ENCODE measurements at places on chromosomes 13 and 19.

- no peak for DNase-seq
Observed at GRCh38 chr19:18137657-18138339, 15.2 kb upstream of the PIK3R2 start.

GRCh38 chr13:110379905-110380341 lies 72.8 kb downstream of the COL4A2 start:
- no peak for DNase-seq

- DNase-seq, result no peak
Observed at GRCh38 chr13:23372264-23372906, 61.1 kb downstream of the SACS start.

- no peak for DNase-seq
Observed at GRCh38 chr19:57099199-57099661, 20.6 kb upstream of the USP29 start.

DNA sequence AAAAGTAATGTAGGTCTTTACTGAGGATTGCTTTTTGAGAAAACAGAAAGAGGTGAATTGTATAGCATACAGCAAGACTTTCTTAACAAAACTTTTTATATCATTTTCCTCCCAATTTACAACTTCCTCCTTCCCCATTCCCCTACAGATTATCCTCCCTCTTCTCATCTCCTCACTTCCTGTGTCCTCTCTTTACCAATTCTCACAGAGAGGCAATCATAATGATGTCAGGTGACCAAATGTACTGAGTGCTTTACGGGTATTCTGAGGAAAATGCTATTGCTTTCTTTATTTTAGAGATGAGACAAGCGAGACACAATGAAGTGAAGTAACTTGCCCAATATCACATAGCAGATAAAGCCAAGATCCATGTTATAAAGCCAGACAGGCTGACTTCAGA lies 1.7 kb upstream of the MTMR6 start:
- no peak for DNase-seq

DNA sequence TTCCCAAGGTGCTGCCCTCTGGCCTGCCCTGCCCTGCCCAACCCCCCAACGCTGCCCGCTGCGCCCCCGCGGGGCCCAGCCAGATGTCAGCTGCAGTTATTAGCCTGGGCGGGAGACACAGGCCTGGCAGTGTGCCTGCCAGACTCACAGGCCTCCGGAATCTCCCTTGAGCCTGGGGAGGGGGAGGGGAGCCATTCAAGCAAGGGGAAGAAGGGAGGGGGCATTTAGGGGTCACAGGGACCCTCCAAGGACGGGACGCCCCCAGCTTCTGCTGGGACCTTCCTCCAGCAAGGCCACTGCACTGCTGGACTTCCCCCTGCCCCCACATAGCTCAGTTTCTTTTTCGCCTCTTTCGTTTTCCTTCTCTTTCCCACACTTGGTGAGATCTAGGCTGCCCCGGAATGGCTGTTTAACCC lies 2.6 kb upstream of the JUNB start:
- no peak for DNase-seq

GRCh38 chr13:55553701-55554100 lies 1587.0 kb upstream of the PRR20A start:
- no peak for DNase-seq

- no peak for DNase-seq
Observed at GRCh38 chr13:96850538-96851145, 143.6 kb downstream of the OXGR1 start.

DNA sequence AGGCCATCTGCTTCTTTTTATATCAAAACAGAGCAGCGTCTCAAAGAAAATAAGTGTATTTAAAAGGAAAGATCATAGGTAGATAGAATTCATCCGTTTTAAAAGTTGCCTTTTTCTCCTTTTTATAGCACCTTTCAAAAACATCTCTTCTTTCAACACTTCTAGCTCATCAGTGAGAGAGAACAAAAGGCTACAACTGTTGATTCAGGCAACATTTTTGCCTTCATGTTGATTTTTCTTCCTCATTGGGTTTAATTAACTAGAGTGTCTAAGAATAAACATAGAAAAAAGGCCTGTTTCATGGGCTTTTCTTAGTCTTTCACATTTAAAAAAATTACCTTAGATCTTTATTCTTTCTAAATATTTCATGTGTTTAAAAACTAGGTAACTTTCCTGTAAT lies 13.6 kb downstream of the COL4A2 start:
- no peak for DNase-seq

GRCh38 chr13:21016487-21016886 lies 44.9 kb downstream of the LATS2 start:
- no peak for DNase-seq

DNA sequence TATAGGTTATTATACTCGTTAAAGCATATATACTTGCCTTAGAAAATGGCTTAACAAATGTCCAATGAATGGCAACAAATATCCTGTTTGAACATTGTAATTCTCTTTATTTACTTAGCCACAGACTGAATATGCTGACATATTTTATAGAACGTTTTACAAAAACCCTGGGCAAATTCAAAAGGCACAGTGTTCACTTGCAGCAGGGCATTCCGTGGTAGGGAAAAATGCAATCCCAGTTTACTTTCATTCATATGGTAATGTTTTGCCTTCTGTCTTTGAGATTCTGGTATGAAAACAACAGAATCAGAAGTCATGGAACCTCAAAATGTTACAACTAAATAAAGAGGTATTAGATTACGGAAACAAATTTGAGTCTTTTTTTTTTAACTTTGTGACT lies 56.2 kb upstream of the MYCBP2 start:
- DNase-seq, result no peak

DNA sequence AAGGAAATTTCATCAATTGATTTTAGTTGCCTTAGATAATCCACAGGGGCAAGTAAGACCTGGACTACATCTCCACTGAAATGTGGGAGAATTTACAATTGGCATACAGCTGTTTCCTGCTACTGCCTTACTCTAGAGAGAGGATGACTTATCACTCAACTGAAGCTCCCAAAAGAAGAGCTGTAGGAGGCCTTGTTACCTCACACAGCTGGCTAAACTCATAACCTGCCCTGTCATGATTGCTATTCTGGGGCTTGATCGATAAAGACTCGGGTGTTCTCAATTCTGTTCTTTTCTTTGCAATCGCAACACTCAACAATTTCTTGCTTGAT lies 1396.4 kb downstream of the EFNB2 start:
- DNase-seq, result no peak

- DNase-seq, result no peak
Observed at GRCh38 chr19:9903336-9903735, 33.0 kb downstream of the OLFM2 start.

DNA sequence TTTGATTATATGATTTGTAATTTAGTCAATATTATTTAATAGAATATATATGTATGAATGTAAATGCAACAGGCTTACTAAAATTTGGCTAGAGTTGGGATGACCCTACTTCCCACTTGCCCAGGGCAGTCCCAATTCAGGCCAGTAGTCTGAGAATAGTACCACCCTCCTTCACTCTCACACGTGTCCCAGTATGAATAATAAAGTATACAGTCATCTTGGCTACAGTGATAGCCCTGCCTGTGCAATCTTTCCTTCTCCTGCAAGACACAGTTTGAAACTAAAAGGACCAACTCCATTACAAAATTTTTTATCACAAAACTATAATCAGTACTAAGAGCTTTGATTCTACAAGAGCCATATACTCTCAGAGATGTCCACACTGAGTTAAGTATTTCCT lies 76.2 kb downstream of the SACS start:
- no peak for DNase-seq

DNA sequence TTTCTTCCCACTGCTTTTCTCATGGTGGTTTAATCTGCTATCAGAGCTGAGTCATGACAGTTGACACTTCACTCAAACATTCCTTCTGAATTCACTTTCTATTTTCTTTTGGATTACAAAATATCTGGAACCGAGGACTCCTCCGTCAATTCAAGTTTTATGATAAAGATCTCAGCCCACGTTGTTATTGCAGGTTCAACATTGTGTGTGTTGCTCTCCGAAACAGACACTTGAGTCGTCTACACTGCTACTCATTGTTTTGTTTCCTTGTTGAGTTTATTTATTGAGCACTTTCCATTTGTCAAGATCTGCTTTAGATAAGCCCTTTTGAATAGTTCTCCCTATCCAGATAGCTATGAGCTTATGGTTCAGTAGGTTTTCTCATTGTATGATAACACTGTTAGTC lies 636.1 kb upstream of the GPC6 start:
- DNase-seq, result no peak

DNA sequence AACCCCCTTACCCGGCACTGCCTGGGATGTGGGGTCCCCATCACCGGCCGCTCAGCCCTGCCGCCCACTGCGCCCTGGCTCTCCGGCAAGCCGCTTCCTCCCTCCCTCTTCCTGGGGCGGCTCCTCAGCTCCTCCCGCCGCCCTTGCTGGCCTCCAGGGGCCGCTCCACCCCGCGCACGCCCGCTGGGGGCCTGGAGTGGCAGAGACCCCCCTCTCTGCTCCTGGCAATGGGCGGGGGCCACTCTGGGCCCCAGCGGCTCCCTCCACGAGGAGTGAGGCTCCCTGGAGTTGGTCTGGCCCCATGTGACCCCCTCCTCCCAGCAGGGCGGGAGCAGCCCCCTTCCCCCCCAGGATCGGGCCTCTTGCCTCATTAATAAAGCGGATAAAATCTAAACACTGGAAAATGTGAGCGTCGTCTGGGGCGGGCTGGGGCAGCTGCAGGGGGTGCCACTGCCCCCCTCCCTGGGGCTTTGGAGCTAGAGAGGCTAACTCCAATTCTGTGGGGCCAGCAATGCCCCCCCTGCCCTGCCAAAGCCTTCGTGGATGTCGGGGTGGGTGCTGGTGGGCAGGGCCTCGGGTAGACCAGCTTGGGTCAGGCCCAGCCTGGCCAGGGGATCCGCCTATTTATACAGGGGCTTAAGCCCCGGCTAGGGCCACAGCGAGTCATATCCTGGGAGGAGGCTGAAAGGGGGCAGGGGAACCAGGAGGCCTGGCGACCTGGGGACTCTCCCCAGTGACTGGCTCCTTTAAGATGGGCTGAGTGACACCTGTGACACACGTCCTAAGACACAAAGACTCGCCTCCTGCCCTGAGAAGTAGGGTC lies at the start of gene PTGER1:
Gene PTGER1, minus strand, starts transcription at position 104 of the 823 bp plus-strand sequence. CDS start 1,034 bp downstream, outside the sequence.
- no peak for DNase-seq

GRCh38 chr13:97911311-97912138 lies 42.0 kb upstream of the IPO5 start:
- DNase-seq, result no peak

DNA sequence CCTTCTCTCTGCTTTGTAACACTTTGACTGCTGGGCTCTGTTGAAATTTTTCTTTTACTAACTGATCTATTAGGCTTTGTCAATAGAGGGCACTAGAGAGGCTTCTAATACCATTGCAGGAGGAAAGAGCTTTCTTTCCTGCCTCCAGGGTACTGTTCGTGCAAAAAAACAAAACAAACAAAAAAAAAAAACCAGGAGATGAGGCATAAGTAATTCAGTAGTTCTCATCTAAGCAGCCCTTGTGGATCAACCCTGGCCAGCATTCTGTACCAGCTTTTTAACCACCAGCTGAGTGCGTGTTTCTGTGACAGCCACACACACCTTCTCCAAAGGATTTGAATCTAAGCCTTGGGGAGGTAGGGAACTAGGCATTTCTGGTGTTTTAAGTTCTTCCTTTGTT lies 1707.6 kb upstream of the SLC10A2 start:
- peak; percentile 21 for DNase-seq

- DNase-seq, result no peak
Observed at GRCh38 chr19:38133319-38133718, 90.7 kb downstream of the DPF1 start.

- DNase-seq, result no peak
Observed at GRCh38 chr13:21076253-21076652, 14.9 kb upstream of the LATS2 start.

- no peak for DNase-seq
Observed at GRCh38 chr13:27151798-27152599, 19.6 kb downstream of the USP12 start.

DNA sequence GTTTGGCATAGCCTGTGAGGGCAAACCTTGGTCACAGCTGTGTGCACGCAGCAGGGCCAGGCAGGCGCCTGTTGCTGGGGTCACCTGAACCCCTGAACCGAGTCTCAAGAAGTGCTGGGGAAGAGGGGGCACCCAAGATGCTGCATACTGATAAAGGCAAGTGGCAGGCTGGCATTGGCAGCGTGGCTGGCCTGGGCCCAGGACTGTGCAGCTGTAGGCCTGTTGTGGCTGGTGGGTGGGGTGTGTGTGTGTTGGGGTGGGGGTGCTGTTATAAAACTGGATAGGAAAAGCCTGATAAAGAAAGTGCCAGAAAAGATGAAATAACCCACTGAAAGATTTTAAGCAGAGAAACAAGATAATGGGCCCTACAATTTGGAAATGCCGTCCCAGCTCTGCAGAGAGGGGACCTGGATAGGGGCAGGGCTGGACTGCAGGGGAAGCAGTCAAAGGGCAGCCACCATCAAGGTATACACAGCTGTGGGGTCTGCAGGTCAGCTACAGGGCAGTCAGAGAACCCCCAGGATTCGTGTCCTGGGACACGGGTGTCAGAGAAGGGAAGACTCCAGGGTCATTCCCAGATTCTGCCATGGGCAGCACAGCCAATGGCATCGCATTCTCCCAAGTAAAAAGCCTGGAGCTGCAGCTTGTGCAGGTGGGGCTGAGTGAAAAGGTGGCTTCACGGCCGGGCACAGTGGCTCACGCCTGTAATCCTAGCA lies 33.2 kb downstream of the CILP2 start:
- DNase-seq, result no peak

- no peak for DNase-seq
Observed at GRCh38 chr13:110535526-110535925, 26.0 kb downstream of the RAB20 start.

- no peak for DNase-seq
Observed at GRCh38 chr19:19552798-19553197, 14.7 kb downstream of the CILP2 start.

- no peak for DNase-seq
Observed at GRCh38 chr13:110835721-110836604, 78.9 kb downstream of the ANKRD10 start.

All from AG04450 (cell line).